ENCODE measurements at places on chromosomes 2 and 18.

DNA sequence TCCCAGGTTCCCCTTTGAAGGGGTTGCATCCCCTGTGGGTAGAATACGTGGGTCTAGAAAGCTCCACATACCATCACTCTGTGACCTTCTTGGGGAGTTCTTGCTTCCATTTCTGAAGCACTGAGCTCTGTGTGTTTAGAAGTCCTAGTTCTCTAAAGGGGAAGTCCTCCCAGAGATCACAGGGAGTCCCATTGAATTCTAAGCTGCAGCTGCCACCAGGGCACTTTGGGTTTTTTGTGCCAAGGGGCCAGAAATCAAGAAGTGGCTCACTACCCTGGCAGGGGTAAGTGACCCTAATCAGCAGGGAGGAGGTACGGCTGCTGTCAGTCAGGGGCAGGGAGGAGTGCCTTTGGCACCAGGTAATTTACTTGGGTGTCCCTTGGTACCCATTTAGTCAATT lies 70.9 kb downstream of the EHD3 start:
- DNase-seq, result peak; percentile 63

DNA sequence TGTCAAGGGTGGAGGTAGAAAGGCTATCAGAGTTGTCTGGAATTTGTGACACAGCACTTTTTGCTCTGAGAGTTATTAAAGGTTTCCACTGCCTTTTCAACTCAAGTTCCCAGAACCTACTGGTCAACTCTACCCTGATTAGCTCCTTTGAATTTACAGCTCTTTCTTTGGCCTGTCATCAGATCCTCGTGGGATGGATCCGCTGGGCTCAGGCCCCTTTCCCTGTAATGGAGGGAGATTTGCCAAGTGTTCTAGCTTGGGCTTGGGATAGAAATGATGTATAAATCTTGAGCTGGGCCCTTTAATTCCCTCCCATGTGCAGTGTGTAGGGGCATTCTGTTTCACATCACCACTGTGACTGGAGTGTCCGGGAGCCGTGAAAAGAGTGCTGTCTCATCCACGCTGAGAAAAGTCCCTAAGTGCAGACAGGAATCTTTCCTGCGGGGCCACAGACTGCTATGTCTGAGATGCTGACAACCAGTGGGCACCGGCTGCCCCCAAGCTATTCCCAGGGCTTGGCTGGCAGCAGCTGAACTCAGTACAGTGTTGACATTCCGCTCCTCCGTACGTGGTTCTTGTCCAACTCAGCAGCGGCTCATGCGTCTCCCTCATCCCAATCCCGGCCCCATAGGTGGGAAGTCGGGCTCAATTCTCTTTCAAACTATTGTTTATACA lies 46.9 kb upstream of the ARHGAP28 start:
- no peak for DNase-seq

- no peak for DNase-seq
Observed at GRCh38 chr18:79875531-79875919, 75.9 kb downstream of the SLC66A2 start.

- no peak for DNase-seq
Observed at GRCh38 chr18:71995904-71996465, 548.2 kb downstream of the CBLN2 start.

DNA sequence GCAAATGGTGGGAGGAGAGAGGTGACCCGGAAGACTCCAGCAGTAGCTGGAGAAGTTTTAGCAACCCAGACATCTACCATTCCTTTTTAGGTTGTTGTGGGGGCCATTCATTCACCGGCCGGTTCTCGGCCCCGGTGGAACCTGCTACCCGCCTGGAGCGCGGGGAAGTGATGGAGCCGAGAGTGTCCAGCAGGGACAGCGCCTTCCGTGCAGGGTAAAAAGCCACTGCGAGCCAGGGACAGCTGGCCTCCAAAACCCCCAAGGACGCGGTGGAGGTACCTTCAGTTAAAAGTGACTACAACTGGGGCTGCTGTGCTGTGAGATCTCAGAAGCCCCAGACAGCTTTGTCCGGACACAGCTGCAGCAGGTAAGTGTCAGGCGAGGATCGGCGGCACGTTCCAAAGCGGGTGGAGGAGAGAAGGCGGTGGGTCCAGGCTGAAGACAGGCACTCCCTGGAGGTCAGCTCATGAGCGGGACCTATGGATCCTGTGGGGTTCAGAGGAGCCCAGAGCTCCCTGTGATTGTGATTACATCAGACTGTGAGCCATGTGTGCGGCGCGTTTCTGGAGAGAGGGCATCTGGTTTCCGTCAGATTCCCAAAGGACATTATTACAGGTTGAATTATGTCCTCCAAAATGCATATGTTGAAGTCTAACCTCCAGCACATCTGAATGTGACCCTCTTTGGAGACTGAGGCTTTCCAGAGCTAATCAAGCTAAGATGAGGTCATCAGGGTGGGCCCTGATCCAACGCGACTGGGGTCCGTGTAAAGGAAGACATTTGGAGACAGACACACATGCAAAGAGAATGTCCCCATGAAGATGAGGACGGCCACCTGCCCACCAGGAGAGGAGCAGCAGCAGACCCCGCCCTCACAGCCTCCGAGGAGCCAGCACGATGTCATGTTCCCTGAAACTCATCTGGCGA lies 276.3 kb downstream of the EIPR1 start:
- DNase-seq, result no peak

DNA sequence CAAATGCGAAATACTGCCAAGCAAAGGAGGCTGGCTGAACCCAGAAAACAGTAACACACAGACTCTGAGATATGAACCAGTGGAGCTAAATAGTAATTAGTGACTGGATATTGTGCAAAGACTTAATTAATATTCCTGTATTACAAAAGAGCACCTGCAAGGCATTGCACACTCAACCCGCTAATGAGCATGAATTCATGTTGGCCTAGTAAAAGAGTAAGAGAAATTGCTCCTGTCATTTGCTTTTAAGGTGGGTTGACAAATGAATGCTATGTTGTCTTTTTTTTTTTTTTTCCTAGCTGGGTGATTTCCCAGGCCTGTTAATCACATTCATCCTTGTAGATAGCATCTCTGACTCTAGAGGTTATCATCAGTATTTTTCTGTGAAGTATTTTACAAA lies 87.0 kb upstream of the CERS6 start:
- DNase-seq, result no peak

DNA sequence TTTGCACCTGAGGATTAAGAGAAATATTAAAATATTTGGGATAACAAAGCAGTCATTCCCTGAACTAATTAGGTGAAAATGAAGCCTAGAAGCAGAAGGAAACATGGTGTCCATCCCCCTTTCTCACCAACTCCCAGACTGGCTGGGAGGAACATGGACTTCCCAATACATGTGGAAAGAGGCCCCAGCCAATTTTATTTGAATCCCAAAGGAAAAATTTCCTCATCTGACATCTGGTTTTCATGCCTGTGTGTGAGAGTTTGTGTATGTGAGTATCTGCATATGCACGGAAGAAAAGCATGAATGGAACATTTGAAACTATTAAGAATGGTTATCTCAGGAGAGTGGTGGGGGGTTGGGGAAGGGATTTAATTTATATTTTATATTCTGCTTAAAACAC lies 84.3 kb downstream of the COPS8 start:
- DNase-seq, result no peak

DNA sequence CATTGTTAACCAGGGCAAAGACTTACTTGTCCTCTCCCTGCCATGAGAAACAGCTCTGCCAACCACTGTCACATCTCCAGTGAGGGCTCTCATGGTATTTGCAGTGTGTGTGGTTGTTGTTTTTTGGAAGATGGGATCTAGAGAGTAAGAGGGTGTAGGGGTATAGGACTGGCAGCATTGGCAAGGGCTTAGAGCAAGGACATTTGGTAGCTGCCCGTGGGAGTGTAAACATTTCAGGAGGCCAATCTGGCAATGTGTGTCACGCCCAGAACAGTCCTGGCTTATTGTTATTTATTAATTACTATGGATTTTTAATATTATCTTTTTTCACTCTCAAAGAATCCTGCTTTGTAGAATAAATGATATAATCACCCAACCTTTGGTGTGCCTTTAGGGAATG lies 90.5 kb downstream of the TMEM17 start:
- DNase-seq, result no peak

Measured in suppressor macrophage (primary cell).